Cerebellar nuclear complex (tissue), 1 donor: ENCODE measurements at places on chromosomes 11 and 22.

DNA sequence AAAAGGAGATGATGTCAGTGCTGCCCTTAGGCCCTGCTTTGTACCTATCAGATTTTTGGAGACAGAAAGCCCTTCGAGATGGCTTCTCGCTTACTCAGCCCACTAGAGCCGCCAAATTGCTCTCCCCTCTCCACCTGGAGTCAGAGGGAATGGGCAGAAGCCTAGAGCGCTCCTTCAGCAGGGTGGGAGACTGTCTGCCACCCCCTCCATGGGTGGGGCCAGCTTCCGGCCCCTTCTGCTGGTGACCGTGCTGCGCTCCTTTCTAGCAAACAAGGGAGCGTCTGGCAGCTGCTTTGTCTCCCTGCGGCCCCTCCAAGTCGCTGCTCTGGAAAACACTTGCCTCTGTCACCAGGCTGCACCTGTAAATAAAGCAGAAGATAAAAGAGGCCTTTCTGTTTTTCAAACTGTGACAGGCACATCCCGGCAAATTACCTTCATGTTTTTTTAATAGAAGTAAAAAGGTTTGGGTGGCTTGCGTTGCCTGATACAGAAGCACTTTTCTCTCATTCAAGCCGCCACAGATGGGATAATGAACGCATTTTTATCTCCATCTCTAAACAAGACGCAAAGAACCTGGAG lies 145.7 kb upstream of the NECTIN1 start:
- no peak for DNase-seq

DNA sequence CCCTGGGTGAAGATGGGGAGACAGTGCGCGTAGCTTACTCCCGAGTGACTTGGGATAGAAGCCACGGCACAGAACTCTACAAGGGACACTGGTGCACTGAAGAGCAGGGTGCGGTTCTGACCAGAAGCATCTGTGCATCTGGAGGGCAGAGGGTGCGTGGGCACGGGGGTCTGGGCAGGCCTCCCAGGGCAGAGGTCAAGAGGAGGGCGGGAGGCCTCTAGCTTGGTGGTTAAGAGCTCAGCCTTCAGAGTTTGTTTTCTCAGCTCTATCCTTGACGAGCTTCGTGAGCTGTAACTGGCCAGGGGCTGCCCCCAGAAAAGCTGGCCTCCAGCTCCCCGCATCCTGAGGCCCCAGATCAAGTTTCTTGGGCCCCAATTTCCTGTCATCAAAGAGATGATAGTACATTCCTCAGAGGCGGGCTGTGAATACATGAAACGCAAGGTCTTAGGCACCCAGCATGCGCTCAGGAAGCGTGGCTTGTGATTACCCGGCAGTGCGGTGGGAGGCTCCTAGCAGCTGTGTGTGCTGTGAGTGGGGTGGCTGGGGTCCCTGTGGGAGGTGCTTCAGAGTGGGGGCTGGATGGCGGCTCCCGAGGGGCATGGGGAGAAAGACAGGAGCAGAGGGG lies 6.0 kb upstream of the BID start:
- no peak for DNase-seq

- no peak for DNase-seq
These were observed 101.8 kb downstream of the BCR start for GRCh38 chr22:23282089-23282501.

DNA sequence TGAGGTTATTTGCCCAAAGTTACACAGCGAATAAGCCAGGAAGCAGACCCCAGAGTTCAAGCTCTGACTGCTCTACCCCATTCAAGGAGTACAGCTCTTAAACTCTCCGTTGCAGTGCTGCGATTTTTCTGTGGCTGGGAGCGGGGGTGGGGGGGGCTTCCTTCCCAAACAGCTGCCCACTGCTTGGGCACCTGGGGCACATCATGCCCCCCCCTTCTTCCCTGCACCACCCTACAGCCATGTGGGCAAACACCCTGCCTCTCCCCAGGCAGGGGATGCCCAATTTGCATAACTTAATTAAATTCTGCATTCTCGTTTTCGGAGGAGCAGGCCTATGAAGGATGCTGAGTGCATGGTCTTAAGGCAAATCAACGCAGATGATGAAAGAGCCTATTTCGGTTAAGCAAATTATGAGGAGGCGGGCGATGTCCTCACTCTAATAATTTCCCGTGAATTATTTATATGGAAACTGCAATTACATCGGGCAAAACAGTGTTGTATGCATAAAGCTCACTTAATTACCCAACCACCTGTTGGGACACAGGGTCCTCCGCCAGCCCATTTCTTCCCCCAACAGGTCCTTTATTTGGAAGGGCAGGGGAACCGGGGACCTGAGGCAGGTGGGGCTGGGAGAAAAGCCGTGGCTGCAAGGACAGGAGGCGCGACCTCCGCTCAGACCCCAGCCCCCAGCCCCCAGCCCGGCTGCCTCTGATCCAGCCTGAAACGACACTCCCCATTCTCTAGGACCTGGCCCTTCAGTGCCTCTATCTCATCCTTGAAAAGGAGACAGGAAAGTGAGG lies 610.5 kb downstream of the BUD13 start:
- DNase-seq: no peak

DNA sequence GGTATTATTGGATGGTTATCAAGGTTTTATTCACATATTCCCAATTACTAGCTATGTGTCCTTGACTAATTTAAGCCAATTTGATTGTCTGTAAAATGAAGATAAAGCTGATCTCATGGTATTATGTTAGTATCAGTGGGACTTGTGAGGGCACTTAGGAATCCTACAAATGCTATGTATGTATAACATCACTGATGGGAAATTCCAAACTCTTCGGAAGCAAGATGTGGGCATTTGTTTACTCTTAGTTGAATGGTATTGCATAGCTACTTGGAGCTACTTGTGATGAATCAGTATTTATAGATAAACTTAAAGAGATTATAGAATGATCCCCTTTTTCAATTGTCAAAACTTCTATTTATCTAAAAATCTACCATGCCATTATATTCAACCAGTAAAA lies 239.9 kb downstream of the CNTN5 start:
- DNase-seq: no peak

GRCh38 chr11:40293655-40294348 lies 1165.7 kb downstream of the LRRC4C start:
- DNase-seq: peak; percentile 1
